ENCODE measurements at places on chromosomes 6 and 20.

DNA sequence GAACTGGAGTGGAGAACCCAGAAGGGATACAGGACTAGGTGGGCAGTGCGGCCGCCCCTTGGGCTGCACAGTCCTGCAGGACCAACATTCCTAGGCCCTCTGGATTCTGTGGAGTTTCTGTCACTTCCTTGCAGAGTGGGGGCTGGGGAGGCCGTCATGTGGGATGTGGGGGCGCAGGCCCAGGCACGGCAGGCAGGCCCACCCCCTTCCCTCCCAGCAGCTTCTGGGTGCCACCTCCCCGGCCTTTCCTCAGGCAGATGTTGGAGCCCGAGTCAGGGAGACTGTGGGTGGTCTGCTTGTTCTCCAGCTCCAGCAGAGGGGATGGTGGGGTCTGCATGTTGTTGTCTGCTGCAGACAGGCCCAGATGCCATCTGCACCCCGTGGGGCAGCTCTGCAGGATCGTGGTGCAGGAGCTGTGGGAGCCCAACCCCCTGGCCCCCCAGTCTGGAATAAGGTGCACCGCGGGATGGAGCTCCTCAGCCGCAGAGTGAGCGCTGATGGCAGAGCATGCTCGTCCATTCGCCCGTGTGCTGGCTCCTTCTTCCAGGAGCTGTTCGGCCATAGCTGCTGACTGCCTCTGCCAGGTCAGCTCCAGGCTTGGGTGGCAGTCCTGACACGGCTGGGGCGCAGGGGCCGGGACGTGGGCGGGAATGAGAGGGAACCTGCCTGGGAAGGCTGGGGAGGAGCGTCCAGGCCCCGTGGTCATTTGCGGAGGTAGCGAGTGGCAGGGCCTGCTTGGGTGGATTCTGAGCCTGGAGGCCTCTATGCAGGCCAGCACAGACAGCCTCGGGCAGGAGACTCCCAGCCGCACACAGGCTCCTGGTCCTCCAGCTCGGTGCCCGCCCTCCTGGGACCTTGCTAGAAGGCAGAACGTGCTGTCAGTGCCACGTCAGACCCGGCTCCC is 18.1 kb downstream of the SLC17A9 start:
- no peak for DNase-seq

- no peak for DNase-seq
Measured at GRCh38 chr20:61924211-61924857, 141.3 kb downstream of the TAF4 start.

- DNase-seq = no peak
Measured at GRCh38 chr6:34236131-34236442, 586 bp upstream of the HMGA1 start.

- DNase-seq = no peak
Measured at GRCh38 chr6:52544602-52545405, 32.1 kb downstream of the TRAM2 start.

- DNase-seq = no peak
Measured at GRCh38 chr6:36110863-36111262, 19.4 kb upstream of the MAPK13 start.

GRCh38 chr20:20440886-20441658 is 73.2 kb downstream of the INSM1 start:
- no peak for DNase-seq

- DNase-seq = peak; percentile 27
Measured at GRCh38 chr6:26554697-26555504, 16.7 kb downstream of the HMGN4 start.

- DNase-seq = no peak
Measured at GRCh38 chr20:44328428-44328827, 8.4 kb upstream of the R3HDML start.

- no peak for DNase-seq
Measured at GRCh38 chr6:34904990-34905613, 16.0 kb downstream of the ANKS1A start.

DNA sequence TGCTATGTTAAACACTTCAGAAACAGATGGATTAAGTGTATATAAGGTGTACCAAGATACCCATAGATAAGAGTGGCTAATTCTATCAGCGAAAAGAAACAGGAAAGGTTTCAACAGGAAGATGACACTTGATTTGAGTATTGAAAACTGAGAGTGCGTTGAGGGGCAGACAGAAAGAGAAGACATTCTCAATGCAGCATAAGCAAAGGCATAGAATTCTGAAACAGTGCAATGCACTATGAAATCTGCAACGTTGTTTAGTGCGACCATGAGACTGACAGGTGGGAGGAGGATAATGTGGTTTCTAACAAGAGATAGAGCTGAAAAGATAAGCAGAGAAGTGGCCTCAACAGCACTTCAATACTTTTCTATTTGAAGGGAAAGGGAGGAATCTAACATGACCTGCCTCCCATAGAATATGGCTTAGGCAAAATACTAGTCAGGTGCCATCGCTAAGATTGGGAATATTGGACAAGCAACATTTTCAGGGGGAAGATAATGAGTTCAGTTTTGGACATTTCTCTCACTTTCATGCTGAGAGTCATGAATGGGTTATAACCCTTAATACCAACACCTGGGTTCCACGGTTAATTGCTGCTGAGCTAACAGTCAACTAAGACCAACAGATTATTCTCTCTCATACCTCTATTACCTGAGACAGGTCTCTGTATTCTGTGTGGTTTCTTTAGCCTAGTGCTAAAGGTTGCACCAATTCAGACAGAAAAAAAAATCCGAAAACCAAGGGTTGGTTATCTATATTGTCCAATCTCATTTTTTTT is 312.9 kb upstream of the ARID1B start:
- DNase-seq = no peak

DNA sequence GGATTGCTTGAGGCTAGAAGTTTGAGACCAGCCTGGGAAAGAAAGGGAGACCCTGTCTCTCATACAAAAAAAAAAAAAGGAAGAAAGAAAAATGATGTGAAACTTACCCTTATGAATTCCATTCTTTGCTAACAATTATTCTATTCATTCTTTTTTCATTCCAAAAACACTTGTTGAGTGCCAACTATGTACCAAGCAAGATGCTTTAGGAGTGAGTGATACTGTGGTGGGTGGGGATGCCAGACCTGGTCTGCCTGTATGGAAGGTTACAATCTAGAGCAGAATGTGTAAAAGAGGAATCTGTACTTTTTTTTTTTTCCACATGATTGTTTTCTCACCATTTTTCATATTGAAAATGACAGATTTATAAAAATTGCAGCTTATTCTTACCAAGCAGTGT is 73.8 kb upstream of the TULP1 start:
- DNase-seq = no peak

- no peak for DNase-seq
Measured at GRCh38 chr6:130827247-130828149, at the start of gene SMLR1. Gene SMLR1, plus strand, starts transcription at chr6:130827406. Its CDS starts 8 bp downstream, at chr6:130827414.
